Activated CD4-positive, alpha-beta T cell treated with anti-CD3 and anti-CD28 coated beads, Interleukin-2, amount 10 ng/mL, durations not matched to agents 24 days and 14 days (primary cell): ENCODE measurements at places on chromosomes 16 and 17. TPM values are rescaled to one million over a fixed set of nuclear protein-coding genes. Genes with fewer than 3 reads are reported as not detected.

Gene ALKBH5
- total RNA-seq = 158 and 162 TPM in 2 replicates

Gene DOC2B
- total RNA-seq = 0.98 and 1.0 TPM in 2 replicates

Gene ALOX12
- total RNA-seq = not detected in 2 replicates

- H3K4me3 ChIP-seq = no peak overlapping the region
- no peak for DNase-seq
- peaks cover 32% of the 10 kb centered on the region for H3K36me3 ChIP-seq
These were observed 6.2 kb downstream of the SPATA2L start for GRCh38 chr16:89695086-89695874.

DNA sequence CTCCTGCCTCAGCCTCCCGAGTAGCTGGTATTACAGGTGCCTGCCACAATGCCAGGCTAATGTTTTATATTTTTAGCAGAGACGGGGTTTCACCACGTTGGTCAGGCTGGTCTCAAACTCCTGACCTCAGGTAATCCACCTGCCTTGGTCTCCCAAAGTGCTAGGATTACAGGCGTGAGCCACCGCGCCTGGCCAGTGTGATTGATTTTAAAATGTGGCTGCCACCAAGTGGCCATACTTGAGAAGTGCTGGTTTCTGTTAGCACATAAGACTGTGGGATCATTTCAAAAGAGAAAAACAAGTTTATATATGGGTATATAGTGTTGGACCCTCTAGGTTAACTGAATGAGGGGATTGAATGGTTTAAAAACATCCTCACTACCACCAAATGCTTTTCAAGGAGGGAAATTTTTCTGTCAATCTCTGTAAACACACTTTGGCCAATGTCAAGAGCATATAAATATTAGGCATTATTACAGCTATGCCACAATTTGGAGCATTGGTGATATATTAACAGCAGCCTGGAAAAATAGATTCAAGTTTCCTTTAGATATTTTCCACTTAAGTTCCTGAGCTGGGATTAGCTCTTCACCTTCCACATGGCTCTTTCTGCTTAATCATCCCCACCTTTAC, 13.5 kb upstream of the DHRS13 start:
- peaks cover 73% of the 10 kb centered on the region for H3K36me3 ChIP-seq
- peaks cover 9% of the 10 kb centered on the region for H3K4me1 ChIP-seq
- H3K27ac ChIP-seq = peak overlapping the region; percentile 73

GRCh38 chr17:72432881-72433280, 312.1 kb downstream of the SOX9 start:
- no peak overlapping the region for H3K4me3 ChIP-seq
- no peaks in the 10 kb centered on the region for H3K36me3 ChIP-seq
- H3K4me1 ChIP-seq = no peaks in the 10 kb centered on the region
- H3K27me3 ChIP-seq = peaks cover 2% of the 10 kb centered on the region
- no peak for DNase-seq
- H3K27ac ChIP-seq = no peak overlapping the region
